ENCODE measurements at places on chromosomes 4 and X.

DNA sequence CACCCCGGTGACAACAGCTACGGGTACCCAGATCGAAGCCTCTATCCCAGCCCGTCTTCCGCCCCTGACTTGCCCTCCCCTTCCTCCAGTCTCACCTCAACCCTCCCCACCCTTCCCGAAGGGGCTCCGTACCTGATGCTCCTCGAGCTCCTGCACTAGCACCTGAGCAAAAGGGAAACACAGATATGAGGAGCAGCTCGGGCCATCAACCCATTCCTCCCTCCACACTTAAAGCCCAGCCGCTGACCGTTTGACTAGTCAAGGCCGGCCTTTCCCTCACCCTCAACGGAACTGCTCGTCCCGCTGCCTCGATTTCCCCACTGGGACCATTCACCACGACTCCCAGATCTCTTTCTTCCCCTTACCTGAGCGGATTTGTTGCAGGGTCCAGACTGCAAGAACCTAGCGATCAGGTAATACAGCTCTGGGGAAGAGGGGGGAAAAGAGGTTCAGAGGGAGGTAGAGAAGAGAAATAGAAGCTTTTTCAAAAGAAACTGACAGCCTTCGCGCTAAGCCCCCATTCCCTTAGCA, 731 bp downstream of the BRWD3 start:
- H3K4me3 ChIP-seq = peak overlapping the region; percentile 76
- H3K4me1 ChIP-seq = peaks cover 8% of the 10 kb centered on the region
- no peaks in the 10 kb centered on the region for H3K27me3 ChIP-seq
- H3K36me3 ChIP-seq = no peaks in the 10 kb centered on the region
- H3K27ac ChIP-seq = no peak overlapping the region

DNA sequence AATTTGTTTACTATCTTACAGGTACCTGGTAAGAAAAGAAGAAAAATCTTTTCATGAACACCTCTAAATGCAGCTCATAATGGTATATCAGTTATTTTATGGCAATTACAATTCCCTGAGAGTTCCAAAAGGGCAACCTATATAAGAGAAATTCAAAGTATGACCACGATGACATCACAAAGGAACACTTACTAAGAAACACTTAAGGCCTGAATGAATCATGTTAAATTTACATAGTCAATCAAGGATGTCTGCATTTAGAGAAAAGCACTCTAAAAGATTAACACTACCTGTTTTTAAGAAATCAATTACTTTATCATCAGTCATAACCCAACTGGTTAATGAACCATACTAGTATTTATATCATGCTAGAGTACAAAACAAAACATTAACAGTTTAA, 63.9 kb downstream of the LCORL start:
- H3K36me3 ChIP-seq = peaks cover 19% of the 10 kb centered on the region
- no peak for DNase-seq
- no peaks in the 10 kb centered on the region for H3K4me1 ChIP-seq
- no peak overlapping the region for H3K27ac ChIP-seq
- H3K27me3 ChIP-seq = no peaks in the 10 kb centered on the region

DNA sequence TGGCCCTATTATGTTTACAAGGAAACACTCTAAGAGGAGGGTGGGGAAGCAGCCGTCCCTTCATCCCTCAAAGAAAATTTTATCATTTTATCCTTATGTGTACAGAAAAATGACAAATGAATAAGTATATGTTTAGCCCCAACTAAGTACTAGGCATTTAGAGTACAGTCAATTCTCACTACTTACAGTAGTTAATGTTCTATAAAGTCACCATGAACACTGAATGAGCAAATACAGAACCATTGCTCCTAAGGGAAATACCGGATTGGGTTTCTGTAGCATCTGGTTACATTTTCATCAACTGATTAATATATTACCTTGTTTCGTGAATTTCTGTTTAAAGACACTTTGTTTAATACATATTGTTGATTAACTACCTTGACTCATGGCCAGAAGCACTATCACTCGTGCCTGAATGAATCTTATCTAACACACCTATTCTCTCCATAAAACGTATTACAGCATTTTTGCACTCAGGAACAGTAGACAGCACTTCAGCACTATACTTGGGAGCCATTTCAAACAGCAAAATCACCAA, 109.3 kb downstream of the ASB9 start:
- H3K27ac ChIP-seq = no peak overlapping the region
- H3K4me1 ChIP-seq = no peaks in the 10 kb centered on the region
- no peak for DNase-seq

GRCh38 chr4:137471461-137471860, 60.8 kb downstream of the PCDH18 start:
- H3K4me1 ChIP-seq = peaks cover 4% of the 10 kb centered on the region
- no peak for DNase-seq
- H3K27me3 ChIP-seq = no peaks in the 10 kb centered on the region
- H3K27ac ChIP-seq = no peak overlapping the region
- no peaks in the 10 kb centered on the region for H3K36me3 ChIP-seq

DNA sequence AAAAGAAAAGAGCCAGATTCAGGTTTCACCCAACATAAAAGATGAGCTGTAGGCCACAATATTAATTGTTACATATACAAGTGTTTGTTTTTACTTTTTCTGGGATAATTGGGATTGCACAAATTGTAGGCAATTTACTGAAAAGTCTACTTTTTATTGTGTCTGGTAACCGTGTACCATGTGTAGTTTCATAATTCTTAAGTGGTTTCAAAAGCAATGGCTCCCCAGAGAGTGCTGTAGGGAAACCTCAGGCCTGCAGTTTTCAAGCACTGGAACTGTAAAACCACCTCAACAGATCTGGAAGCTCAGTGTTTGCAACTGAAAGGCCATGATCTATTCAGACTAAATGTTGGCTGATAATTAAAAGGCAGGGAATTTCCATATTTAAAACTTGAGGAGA, 53.9 kb upstream of the MMAA start:
- no peak overlapping the region for H3K4me3 ChIP-seq
- H3K27me3 ChIP-seq = no peaks in the 10 kb centered on the region
- H3K27ac ChIP-seq = no peak overlapping the region
- no peak for DNase-seq
- no peaks in the 10 kb centered on the region for H3K4me1 ChIP-seq

GRCh38 chr4:2094545-2094944, 35.4 kb downstream of the NAT8L start:
- H3K27me3 ChIP-seq = peaks cover 7% of the 10 kb centered on the region
- no peak overlapping the region for H3K27ac ChIP-seq
- H3K4me1 ChIP-seq = peaks cover 4% of the 10 kb centered on the region
- no peak overlapping the region for H3K4me3 ChIP-seq

- no peak for DNase-seq
- H3K4me3 ChIP-seq = no peak overlapping the region
- no peaks in the 10 kb centered on the region for H3K27me3 ChIP-seq
- H3K36me3 ChIP-seq = no peaks in the 10 kb centered on the region
Observed at GRCh38 chr4:150126864-150127203, 48.6 kb downstream of the DCLK2 start.

DNA sequence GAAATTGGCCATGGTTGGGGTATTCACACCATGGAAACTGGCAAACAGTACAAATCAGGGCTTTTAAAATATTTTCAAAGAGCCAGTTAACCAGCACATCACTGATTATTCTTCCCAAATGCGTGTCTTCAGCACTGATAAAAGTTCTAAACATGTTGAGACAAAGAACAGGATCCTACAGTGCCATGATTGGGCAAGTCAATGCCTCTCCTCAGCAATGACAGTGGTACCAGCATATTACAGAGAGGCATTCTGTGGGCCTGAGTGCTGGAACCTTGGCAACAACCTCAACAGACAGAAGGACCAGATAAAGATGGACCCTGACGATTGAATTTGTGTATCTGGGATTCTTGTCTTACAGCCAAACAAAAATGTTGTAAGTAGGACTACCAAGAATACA, 108.9 kb downstream of the EFHC2 start:
- H3K27ac ChIP-seq = no peak overlapping the region
- no peaks in the 10 kb centered on the region for H3K27me3 ChIP-seq
- no peaks in the 10 kb centered on the region for H3K36me3 ChIP-seq
- DNase-seq = no peak
- no peak overlapping the region for H3K4me3 ChIP-seq
- no peaks in the 10 kb centered on the region for H3K4me1 ChIP-seq

DNA sequence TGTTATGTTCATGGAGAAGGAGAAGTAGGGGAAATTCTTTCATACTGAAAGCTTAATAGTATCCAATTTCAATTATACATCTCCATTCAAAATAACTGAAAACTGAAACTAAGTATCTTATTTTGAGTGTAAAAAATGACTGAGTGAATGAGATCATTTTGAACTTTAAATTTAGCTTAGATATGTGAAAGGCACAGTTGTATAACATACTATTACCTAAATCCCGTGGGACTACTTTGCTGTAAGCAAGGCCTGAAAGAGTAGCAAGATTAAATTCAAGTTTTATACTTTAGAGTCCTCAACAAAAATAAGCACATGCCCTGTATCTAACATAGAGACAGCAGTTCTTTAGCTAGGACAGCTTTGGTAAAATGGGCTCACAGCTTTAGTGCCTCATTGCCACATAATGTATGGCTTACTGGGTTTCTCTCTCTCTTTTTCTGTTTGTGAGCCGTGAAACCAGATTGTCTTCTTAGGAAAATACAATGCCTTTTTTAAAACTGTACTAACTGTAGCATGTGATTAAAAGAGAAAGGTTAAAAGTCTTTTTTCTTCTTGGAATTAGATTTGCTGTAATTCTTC, 43.2 kb downstream of the GSTCD start:
- no peak for DNase-seq
- no peaks in the 10 kb centered on the region for H3K27me3 ChIP-seq
- H3K27ac ChIP-seq = no peak overlapping the region
- no peaks in the 10 kb centered on the region for H3K36me3 ChIP-seq
- no peak overlapping the region for H3K4me3 ChIP-seq

GRCh38 chr4:2767705-2768074, 11.6 kb upstream of the TNIP2 start:
- H3K36me3 ChIP-seq = no peaks in the 10 kb centered on the region
- no peaks in the 10 kb centered on the region for H3K27me3 ChIP-seq
- no peak for DNase-seq

- H3K36me3 ChIP-seq = no peaks in the 10 kb centered on the region
- H3K4me3 ChIP-seq = no peak overlapping the region
- no peaks in the 10 kb centered on the region for H3K4me1 ChIP-seq
Observed at GRCh38 chr4:1515763-1516162, 109.5 kb upstream of the NKX1-1 start.

- no peak overlapping the region for H3K27ac ChIP-seq
- peaks cover 8% of the 10 kb centered on the region for H3K4me1 ChIP-seq
- no peaks in the 10 kb centered on the region for H3K36me3 ChIP-seq
- DNase-seq = no peak
- H3K4me3 ChIP-seq = no peak overlapping the region
Observed at GRCh38 chr4:82519776-82520175, 42.0 kb downstream of the TMEM150C start.

DNA sequence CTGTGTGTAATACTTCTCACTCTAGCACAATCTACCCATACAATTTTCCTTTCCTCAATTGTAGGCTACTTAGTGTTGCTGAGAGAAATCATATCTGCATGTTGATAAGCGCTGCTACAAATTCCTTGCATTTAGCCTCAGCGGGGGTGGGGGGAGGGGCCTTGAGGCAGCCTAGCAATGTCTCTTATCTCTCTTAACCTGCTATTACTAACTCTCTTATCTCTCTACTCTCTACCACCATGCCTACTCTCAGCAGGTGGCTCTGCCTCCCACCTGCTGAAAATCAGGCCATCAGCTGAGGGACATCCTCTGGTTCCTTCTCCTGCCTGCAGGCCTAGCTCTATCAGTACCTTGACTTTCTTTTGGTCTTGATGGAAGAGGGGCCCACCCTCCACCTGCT, 98.9 kb downstream of the GPR82 start:
- H3K36me3 ChIP-seq = no peaks in the 10 kb centered on the region
- no peak overlapping the region for H3K4me3 ChIP-seq
- no peaks in the 10 kb centered on the region for H3K27me3 ChIP-seq
- H3K4me1 ChIP-seq = peaks cover 1% of the 10 kb centered on the region
- H3K27ac ChIP-seq = no peak overlapping the region
- no peak for DNase-seq

DNA sequence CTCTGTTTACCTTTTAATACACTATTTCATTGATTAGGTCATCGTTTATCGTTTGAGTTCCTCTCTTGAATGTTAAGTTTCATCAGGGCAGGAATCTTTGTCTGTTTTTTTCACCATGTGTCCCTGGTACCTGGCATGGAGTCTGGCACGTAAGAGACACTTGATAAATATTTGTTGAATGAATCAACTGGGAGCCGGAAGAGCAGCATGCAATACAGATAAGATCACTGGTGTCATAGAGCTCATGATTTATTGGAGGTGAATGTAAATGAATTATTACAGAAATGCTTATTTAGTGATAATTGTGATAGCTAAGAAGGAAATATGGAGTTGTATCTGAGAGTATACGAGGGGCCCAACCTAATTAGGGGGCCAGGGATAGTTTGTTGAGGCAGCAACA, 62.8 kb downstream of the UCHL1 start:
- H3K36me3 ChIP-seq = no peaks in the 10 kb centered on the region
- no peak overlapping the region for H3K27ac ChIP-seq
- no peak for DNase-seq
- no peaks in the 10 kb centered on the region for H3K27me3 ChIP-seq

- no peaks in the 10 kb centered on the region for H3K27me3 ChIP-seq
- DNase-seq = peak; percentile 80
- H3K4me3 ChIP-seq = peak overlapping the region; percentile 58
- no peaks in the 10 kb centered on the region for H3K4me1 ChIP-seq
Observed at GRCh38 chrX:102659790-102660757, 8.8 kb downstream of the GPRASP1 start.

DNA sequence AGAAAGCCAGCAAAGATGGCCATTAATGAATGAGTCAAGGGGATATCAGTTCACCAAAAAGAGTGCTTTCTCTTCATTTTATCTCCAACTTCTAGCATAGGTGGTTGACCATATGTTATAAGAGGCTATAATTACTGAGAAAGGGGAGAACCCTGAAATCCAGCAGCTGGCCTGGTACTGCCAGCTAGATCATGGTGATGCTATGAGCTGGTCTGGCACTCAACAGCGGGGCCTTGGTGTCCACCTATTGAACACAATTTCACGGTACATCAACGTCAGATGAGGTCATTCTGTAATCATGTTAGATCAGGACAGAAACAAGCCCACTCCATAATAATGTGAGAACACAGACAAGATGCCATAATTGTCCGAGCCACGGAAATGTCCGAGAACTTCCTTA, 1644.8 kb upstream of the PCDH7 start:
- no peak overlapping the region for H3K27ac ChIP-seq
- no peaks in the 10 kb centered on the region for H3K27me3 ChIP-seq
- DNase-seq = no peak
- no peaks in the 10 kb centered on the region for H3K36me3 ChIP-seq

GRCh38 chr4:17060230-17060629, 161.8 kb upstream of the LDB2 start:
- H3K27ac ChIP-seq = no peak overlapping the region
- no peak for DNase-seq
- no peaks in the 10 kb centered on the region for H3K36me3 ChIP-seq
- H3K27me3 ChIP-seq = no peaks in the 10 kb centered on the region
- no peaks in the 10 kb centered on the region for H3K4me1 ChIP-seq

DNA sequence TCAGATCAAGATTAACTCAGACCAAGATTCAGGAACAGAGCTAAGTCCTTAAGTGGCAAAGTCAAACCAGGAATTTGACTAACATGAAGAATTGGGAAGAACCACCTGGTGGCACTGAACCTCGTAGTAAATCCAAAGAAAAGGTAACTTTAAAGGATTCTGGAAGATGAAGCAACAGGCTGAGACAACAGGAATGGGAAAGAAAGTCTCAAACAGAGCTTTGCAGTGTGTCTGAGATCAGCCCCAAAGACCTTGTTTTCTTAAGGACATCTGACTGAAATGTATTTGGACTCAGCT, 126.1 kb downstream of the ASB9 start:
- H3K4me3 ChIP-seq = no peak overlapping the region
- no peak overlapping the region for H3K27ac ChIP-seq
- H3K36me3 ChIP-seq = no peaks in the 10 kb centered on the region
- no peak for DNase-seq
- H3K4me1 ChIP-seq = no peaks in the 10 kb centered on the region

Measured in neural progenitor cell (in vitro differentiated cells).